NCI-H774 (cell line): ENCODE measurements at places on chromosomes 2 and 18.

GRCh38 chr2:215862351-215862771 lies 151.0 kb downstream of the MREG start:
- no peak for DNase-seq

GRCh38 chr2:120451334-120451733 lies 105.4 kb downstream of the INHBB start:
- no peak for DNase-seq

DNA sequence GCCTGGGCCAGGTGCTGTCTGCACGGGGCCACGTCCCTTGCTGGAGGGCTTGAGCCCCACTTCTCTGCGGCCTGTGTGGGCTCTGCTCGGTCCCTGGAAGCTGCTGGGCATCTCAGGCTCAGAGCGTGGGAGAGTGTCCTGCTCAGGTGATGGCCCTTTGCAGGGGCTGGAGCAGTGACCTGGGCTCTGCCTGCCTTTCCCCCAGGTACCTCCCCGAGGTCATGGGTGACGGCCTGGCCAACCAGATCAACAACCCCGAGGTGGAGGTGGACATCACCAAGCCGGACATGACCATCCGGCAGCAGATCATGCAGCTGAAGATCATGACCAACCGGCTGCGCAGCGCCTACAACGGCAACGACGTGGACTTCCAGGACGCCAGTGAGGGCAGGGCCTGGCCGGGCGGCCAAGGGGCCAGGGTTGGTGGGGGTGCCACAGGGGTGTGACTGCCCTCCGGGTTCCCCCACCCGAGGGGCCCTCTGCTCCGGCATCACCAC lies 29.9 kb downstream of the GPC1 start:
- no peak for DNase-seq

- no peak for DNase-seq
Measured at GRCh38 chr18:77974329-77974728, 724.7 kb downstream of the GALR1 start.

DNA sequence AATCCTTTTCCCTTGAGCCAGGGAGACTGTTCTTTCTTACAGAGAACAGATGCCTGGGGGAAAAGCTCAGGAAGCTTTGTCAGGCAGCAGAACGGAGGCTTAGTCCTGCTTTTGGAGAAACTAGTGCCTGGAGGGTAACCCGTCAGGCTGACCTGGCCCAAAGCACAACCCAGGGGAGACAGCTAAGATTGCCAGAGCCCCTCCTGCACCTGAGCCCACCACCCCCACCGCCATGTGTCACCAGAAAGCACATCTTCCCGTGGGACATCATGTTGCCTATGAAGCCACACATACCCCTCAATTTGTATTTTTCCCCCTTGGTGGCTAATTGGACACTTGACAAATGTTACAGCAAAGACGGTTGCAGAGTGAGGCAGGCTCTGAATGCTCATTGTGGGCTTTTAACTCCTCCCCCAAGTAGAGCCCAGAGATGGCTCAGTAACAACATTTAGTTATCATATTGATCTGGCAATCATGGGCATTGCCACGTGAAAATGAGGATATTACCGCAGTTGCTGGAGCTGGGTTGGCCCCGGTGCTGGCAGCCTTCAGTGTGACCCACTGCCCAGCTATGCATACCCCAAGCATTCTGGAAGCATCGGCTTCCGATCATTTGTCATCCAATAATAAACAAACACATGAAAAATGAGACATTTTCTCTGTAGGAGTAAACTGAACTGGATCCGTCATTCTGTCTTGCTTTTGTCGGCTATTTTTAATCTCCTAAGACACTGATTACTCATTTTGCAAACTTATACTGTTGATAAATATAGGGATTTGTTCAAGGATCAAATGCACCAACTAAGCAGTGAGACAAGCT lies 229.5 kb downstream of the ATAD2B start:
- DNase-seq = no peak

GRCh38 chr2:17107871-17108270 lies 410.4 kb downstream of the RAD51AP2 start:
- DNase-seq = no peak

DNA sequence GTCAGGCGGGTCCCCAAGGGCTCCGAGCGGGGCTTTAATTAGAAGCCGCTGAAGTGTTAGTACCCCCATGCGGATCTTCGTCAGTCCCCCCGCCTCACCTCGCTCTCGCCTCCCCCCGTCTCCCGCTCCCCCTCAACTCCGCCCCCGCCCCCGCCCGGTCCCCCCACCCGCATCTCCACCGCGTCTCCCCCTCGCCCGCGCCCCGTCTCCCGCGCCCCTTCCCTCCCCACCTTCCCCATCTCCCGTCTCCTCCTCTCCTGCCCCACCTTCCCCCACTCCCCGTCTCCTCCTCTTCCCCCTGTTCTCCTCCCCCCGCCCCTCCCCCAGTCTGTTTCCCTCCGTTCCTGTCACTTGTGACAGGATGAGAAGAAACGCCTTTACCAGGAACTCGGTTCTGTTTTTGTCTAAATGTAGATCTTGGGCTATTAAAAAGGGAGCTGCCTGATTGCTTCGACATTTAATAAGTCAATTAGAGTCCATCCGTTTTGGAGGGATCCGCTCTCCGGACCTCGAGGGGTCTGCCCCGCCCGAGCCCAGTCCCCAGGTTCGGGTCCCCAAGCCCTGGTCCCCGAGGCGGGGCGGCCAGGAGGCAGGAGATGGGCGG lies 969 bp upstream of the ALKAL2 start:
- DNase-seq = no peak

GRCh38 chr2:31251018-31251417 lies 17.1 kb downstream of the EHD3 start:
- no peak for DNase-seq

DNA sequence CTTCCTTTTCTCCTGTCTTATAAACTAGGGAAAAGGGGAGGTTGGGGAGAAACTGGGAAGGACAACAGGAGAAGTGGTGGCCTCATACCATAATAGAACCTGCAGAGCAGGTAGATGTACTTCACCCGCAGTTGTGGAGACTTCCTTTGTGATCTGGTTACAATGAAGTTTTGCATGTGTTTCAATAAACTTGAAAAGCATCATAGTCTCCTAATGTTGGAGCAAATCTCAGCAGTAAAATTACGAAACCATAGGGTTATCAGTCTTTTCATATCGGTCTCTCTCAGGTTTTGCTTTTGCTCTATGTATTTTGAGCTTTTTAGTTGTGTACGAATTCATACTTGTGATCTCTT lies 30.5 kb downstream of the ANO7 start:
- no peak for DNase-seq

DNA sequence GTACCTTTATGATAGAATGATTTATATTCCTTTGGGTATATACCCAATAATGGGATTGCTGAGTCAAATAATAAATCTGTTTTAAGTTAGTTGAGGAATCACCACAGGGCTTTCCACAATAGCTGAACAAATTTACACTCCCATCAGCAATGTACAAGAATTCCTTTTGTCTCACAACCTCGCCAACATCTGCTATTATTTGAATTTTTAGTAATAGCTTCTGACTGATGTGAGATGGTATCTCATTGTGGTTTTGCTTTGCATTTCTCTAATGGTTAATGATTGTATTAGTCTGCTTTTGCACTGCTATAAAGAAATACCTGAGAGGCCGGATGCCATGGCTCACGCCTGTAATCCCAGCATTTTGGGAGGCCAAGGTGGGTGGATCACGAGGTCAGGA lies 1387.6 kb upstream of the ACVR2A start:
- no peak for DNase-seq

- DNase-seq = no peak
Measured at GRCh38 chr2:141767051-141767450, 363.8 kb downstream of the LRP1B start.

- DNase-seq = no peak
Measured at GRCh38 chr2:160876029-160876428, 284.2 kb upstream of the TANK start.

GRCh38 chr18:12742453-12742852 lies 39.6 kb downstream of the PSMG2 start:
- no peak for DNase-seq

- no peak for DNase-seq
Measured at GRCh38 chr2:183666031-183666430, 541.8 kb downstream of the NUP35 start.

- DNase-seq = no peak
Measured at GRCh38 chr2:149167001-149167780, 128.7 kb downstream of the LYPD6B start.

GRCh38 chr2:222998459-222998858 lies 53.5 kb upstream of the KCNE4 start:
- no peak for DNase-seq
